T-helper 1 cell (primary cell): ENCODE measurements at places on chromosomes 3 and 15.
A peak's percentile ranks its signal among the peaks of the same experiment; 100 is the strongest.

DNA sequence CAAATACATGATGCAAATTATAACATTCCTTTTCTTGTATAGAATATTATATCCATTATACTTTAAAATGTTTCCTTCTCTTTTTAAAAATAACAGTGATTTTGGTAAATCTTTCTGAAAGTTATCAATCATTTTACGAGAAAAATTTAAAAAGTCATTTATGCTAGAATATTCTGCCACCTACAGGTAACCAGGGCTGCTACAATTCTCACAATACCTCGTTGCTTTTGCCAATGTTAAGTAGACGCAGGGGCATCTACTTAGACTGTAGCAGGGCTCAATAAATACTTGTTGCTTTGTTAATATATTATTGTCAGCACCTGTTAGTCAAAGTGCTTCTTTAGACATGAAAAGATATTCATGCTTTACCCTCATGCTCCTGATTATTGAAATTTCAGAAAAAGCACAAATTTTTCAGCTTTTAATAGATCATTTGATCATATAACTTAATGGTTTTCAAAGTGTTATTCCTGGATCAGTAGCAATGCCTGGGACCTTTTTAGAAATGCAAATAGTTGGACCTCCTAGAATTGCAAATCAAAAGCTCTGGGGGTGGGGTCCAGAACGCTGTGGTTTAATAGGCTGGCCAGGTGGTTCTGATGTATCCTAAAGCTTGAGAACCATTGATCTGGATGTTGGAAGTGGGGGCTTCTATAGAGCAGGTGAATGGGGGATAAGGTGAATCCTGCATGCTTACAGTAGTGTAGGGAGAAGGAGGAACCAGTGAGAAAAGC is 223.6 kb upstream of the PDZRN3 start:
- DNase-seq: no peak

DNA sequence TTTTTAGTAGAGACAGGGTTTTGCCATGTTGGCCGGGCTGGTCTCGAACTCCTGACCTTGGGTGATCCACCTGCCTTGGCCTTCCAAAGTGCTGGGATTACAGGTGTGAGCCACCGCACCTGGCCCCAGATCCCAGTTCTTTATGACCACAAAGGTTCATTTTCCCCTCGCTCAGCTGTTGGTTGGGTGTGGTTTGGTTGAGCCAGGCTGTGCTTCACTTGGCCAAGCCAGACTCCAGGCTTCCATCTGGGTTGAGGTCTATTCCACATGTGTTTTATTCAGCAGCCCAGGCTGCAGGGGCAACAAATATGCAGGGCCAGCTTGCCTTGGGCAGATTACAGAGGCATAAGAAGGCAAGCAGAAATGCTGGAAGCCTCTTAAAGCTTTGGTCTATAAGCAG is 13.7 kb downstream of the CGNL1 start:
- DNase-seq: no peak

GRCh38 chr3:194973366-194974000 is 287.8 kb downstream of the FAM43A start:
- no peak for DNase-seq

- DNase-seq: no peak
Observed at GRCh38 chr15:100703671-100704070, 101.3 kb downstream of the ASB7 start.

GRCh38 chr3:87694678-87695077 is 364.1 kb downstream of the CGGBP1 start:
- DNase-seq: no peak

- DNase-seq: no peak
Observed at GRCh38 chr15:79088426-79089205, 2.0 kb downstream of the RASGRF1 start.

- no peak for DNase-seq
Observed at GRCh38 chr3:47910777-47911440, 105.3 kb downstream of the MAP4 start.

DNA sequence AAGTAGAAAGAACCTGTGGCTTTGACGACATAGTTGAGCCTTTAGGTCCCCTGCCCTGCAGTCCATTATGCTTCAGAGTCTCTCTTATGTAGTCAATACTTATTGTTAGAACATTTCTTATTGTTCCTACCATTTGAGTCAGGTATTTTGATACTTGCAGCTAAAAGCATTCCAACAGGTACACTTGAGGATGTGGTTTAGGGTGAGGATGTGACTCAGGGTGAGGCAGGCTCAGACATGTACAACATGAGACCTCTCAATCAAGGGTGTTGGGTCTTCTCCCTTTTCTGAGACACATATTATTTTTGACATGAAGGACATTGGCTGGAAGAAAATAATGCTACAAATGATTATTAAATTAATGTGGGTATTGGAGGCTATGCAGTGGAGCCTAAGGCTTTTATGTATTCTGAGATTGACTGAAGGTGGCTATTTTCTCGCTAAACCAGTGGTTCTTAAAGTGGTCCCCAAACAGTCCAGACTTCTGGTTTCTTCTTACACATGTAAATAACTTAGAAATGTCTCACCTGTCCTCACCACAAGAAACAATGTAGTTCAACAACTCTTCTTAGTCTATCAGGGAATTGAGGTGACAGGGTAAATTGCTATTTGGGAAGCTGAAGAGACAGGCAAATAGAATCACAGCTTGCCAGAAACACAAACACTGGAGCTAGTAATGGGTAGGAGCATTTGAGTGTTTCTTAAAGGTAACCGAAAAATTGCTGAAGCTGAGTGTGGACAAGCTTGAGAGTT is 135.5 kb upstream of the ZPLD1 start:
- DNase-seq: no peak

DNA sequence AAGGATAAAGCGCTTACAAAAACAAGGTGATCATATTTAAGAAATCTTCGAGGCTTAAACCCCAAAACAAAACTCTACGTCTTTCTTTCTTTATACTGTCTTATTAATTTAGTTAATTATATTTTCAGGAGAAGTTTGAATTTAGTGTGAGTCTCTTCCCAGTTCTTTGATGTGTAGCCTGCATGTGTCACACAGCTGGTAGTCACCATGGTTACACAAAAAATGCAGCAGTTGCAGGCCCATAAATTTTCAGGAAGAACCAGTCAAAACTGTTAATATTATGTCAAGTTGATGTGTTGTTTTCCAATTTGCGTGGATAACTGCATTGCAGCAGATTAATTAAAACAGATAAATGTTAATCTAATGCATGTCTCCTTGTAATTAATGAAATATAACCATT is 10.4 kb downstream of the CLSTN2 start:
- no peak for DNase-seq

DNA sequence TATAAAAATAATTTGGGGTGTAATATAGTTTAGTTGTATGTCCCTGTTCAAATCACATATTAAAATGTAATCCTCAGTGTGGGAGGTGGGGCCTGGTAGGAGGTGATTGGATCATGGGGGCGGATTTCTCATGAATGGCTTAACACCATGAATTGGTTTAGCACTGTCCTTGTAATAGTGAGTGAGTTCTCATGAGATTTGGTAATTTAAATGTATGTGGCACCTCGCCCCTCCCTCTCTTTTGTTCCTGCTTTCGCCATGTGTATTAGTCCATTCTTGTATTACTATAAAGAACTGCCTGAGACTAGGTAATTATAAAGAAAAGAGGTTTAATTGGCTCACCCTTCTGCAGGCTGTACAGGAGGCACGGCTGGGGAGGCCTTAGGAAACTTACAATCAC is 83.9 kb downstream of the ANXA2 start:
- DNase-seq: no peak

DNA sequence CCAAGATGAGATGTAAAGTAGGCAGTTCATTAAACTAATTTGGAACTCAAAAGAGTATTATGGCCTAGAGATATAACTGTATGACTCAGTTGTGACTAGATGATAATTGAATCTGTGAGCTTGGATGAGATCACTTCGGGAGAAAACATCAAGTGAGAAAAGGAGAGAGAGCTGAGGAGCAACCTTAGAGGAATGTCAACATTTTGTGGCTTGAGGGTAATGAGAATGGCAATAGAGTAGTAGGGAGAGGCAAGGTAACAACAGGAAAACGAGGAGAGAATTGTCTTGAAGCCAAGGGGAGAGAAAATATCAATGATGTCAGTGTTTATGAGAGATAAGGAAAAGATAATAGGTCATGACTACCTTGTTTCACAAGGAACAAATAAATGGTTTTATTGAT is 580.2 kb downstream of the NLGN1 start:
- DNase-seq: no peak

GRCh38 chr3:171444001-171444690 is 16.1 kb downstream of the TNIK start:
- no peak for DNase-seq

GRCh38 chr15:55277116-55277564 is 12.5 kb downstream of the RAB27A start:
- DNase-seq: peak; percentile 91

GRCh38 chr3:100537646-100538338 is 45.4 kb downstream of the TMEM45A start:
- DNase-seq: no peak

DNA sequence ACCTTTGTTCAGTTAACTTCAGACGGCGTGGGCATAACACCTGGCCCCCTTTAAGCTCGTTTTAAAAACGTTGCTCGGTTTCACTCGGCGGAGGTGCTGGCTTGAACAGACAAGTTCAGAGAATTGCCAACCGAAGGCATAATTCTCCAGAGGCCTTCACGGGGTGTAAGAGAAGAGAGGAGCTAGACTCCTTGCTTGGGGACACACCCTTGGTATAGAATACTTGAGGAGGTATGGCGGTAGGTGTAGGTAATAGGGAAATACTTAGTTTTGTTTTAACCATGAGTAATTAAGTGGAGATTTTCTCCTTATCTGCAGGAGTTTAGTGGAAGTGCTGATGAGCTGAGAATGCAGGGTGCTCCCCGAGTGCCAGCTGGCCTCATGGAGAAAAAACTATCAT is 921 bp downstream of the FBXL2 start:
- no peak for DNase-seq

- DNase-seq: peak; percentile 41
Observed at GRCh38 chr15:82298520-82298919, 35.9 kb downstream of the SAXO2 start.

DNA sequence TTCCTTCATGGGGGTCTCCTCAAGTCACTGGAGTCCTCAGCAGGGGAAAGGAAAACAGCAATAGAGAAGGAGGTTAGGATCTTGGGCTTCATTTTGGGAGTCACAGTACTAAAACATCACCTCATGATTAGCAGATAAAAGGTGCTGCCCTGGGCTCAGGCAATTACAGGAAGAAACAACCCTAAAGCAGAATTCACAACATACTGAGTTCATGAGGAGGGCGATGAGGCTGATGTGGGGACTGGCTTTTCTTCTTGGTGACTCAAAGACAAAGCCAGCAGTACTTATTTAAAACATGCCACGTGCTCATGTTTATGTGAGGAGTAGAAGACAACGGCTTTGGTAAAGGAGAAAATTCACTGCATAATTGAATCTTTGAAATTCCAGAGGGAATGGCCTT is 822.3 kb upstream of the CFAP20DC start:
- no peak for DNase-seq

GRCh38 chr3:179697736-179698332 is 45.0 kb downstream of the USP13 start:
- DNase-seq: no peak

DNA sequence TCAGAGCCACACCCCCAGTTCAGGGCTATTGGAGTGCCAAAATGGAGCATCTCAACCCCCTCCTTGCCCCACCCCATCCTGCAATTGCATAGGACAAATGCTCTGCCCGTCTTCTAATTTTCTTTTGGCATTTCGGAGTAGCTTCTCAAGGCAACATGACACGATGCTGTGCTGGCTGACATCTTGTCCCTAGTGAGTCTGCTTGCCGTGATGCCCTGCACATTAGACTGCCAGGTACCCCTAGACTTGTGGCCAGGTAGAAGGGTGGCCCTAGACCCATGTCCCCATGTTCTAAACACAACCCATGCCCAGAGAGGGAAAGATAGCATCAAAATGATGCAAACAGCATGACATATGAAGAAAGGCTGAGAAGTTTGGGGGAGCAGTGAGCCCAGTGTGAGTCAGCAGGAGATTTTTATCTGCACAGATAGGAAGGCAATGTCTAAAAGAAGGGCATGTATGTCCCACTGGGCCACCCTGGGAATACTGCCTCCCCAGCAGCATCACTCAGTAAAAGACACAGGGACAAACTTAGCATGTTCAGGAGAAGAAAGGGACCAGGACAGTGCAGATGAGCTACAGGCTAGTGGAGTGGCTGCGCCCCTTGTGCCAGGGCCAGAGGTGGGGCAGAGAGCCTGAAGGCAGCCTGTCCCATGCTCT is 36.8 kb downstream of the CA12 start:
- DNase-seq: no peak

DNA sequence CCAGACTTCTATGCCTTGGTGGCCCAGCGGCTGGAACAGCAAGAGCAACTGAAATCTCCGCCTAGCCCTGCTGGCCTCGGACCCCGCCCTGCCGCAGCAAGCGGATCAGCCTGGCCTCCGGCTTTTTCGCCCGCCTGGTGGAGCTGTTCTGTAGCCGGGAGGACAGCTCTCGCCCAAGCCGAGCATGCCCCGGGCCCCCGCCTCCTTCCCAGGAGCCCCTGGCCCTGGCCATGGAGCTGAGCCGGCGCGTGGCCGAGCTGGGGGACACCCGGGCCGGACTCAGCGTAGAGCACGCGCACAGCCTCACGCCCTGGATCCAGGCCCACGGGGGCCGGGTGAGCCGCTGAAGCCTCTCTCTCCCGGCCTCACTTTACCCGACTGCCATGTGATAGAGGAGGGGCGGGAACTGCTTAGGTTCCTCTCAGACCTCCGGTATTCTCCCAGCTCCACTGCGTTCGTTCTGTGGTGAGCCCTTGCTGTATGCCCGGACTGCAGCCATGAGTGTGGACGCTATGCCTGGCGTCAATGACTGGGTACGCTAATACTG is 24.1 kb upstream of the MRPL3 start:
- no peak for DNase-seq

DNA sequence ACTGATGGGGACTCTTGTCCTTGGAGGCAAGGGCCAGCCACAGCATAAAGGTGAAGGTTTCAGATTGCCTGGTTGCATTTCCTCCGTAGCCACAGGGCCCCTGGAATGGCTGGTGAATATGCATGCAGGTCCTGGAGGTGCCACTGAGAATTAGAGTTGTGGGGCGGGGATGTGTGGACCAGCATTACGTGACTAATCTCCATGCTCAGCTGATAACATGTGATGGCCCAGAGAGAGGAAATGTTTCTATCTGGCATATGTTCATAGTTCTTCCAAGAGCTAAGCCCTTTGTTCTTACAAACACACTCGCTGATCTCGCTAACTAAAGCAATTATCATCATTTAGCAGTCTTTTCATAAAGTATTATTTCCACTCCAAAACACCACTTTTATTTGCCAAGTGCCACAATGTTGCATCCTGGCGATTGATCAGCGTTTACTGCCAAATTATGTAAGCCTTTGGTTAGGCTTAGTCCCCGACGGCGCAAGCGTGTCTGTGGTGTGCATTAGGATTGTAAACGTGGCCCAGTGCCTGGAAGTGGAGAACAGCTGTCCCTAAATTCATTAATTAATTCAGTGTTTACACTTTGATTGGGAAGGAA is 55.9 kb downstream of the CGNL1 start:
- DNase-seq: no peak

- DNase-seq: no peak
Observed at GRCh38 chr3:194675081-194675640, 3.2 kb upstream of the LSG1 start.

DNA sequence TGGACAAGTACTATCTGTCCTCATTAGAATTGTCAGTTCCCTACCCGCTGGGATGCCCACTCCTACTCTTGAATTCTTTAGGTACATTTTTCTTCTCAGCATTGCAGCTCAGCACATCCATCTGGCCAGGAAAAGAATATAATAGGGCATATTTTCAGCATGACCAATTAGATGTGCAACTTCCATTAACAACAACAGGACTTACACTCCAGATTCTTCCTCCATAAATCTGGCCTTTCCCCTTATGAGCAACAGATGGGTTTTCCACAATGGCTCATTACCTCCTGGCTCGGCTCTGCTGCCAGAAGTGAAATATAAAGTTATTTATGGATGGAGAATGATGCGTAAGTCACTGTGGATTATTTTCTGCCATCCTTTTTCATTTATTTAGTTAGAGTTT is 443.8 kb upstream of the TGFBR2 start:
- DNase-seq: no peak
